DMS79 (cell line): ENCODE measurements at places on chromosomes 7 and 10.

DNA sequence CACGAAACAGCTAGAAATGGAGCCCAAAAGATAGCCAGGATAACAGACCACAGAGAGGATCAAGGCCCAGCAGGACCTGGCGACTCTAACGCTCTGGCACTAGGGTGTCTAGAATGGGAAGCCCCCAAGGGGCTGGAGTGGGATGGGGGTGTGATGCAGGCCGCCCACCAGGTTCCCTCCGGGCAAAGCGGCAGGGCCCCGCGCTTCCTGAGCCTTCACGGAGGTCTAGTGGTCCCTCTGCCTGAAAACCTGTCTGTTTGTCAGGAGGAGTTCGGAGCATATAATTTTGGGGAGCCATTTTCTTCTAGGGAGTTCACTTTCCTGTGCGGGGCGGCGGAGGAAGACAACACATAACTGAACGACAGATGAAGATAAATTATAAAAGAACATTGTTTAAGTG, 48.2 kb upstream of the FXYD4 start:
- DNase-seq = no peak

- DNase-seq = no peak
These were observed 22.1 kb upstream of the PDE1C start for GRCh38 chr7:32092346-32092745.

DNA sequence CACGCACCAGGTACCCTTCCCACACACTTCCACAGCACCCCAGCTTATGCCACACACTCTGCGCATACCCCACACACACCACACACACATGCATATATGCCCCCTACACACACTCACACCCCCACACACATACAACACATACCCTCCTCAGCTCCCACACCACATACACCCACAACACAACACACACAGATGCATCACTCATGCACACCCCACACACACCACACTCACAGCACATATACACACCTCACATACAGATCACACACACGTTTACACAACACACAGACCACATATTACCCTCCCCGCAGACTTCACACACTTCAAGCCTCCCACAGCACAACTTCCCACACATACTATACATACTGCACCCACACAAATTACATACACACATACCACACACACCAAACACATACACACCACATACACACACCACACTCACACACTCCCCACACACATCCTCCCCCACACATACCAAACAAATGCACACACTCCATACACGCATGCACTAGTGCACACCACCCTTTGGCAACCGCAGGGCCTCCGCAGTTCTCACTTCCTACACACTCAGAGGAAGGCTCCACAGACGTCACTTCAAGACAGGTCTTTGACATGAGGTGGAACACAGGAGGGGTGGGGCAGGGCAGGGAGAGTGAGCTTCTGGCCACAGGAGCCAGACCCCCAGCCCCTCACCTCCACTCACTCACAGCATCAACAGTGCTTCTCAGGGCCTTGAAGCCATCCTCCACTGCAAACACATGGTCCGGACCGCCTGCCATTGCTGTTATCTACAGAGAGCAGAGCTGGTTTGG, 18.5 kb upstream of the ANTXRL start:
- no peak for DNase-seq

DNA sequence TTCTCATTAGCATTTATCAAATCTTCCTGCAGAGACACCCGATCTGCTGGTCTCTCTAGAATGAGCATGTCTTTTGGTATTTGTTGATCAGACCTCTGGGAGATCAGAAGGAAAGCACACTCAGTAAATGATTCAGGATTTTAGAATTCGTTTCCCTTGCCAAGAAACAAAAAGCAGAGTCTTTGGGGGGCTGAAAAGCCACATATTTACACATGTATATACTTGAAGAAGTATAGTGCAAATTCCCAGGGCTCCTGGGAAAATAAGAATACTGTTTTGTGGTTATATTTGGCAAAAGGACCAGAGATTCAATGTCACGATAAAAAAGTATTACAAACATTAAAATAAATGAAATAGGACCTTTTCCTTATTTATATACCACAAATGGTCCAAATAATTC, 100.2 kb downstream of the AGMO start:
- no peak for DNase-seq

DNA sequence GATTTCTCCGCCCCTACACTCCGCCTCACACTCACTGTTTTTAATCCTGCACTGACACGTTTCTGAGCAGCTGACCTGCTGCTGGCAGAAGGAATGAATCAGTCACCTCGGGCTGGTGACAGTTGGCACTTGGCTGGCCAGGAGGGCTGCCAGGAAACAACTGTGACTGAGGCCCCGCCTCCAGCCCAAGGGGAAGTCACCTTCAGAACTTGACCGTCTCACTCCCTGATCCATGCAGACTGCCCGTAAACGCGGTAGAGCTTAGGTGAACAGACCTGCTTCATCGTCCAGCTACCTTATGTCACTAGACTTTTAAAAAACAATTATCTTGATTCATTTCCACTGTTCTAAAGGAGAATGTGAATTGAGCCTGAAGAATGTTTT, 107.5 kb downstream of the DOCK1 start:
- no peak for DNase-seq

DNA sequence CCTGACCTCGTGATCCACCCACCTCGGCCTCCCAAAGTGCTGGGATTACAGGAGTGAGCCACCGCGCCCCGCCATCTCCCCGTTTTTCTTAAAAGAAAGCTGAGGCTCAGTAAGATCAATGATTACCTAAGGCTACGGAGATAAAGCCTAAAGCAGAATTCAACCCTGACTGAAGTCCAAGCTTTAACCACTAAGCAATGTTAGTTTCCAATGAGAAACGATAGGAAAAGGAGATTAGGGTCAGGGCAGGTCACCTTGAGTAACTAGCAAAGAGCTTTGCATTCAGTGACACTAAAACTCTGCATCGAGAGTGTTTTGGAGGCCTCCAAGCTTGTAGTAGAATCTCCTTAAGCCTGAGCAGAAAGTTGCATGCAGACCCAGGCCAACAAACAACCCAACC, 17.6 kb upstream of the PRXL2A start:
- DNase-seq = no peak

DNA sequence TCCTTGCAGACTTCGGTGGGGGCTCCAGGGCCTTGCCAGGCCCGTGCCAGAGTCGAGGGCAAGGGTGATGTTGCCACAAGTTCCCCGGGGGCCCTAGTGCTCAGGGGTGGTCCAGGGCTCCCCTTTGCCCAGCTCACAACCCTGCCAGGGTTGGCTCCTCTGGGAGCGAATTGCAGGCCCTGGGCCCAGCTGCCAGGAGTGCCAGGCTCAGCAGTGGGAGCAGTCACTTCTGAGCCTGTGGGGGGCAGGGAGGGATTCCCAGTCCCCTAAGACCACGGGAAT, 43.8 kb downstream of the TCERG1L start:
- no peak for DNase-seq

DNA sequence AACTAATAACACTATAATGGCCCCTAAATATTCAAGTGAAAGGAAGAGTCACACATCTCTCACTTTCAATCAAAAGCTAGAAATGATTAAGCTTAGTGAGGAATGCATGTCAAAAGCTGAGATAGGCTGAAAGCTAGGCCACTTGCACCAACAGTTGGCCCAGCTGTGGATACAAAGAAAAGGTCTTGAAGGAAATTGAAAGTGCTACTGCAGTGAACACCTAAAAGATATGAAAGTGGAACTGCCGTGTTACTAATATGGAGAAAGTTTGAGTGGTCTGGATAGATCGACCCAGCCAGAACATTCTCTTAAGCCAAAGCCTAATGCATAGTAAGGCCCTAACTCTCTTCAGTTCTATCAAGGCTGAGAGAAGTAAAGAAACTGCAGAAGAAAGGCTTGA, 12.1 kb upstream of the SNX13 start:
- DNase-seq = no peak

GRCh38 chr10:29590915-29591650, 43.7 kb downstream of the SVIL start:
- no peak for DNase-seq

DNA sequence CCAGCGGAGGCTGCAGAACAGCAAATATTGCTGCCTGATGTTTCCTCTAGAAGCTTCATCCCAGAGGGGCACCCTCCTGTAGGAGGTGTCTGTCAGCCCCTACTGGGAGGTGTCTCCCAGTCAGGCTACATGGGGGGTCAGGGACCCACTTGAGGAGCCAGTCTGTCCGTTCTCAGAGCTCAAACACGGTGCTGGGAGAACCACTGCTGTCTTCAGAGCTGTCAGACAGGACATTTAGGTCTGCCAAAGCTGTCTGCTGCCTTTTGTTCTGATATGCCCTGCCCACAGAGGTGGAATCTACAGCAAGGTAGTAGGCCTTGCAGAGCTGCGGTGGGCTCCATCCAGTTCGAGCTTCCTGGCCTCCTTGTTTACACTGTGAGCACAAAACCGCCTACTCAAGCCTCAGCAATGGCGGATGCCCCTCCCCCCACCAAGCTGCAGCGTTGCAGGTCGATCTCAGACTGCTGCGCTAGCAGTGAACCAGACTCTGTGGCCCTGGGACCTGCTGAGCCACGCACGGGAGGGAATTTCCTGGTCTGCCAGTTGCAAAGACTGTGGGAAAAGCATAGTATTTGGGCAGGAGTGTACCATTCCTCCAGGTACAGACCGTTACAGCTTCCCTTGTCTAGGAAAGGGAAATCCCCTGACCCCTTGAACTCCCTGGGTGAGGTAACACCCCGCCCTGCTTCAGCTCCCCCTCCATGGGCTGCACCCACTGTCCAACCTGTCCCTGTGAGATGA, 17.7 kb upstream of the MINDY3 start:
- no peak for DNase-seq

DNA sequence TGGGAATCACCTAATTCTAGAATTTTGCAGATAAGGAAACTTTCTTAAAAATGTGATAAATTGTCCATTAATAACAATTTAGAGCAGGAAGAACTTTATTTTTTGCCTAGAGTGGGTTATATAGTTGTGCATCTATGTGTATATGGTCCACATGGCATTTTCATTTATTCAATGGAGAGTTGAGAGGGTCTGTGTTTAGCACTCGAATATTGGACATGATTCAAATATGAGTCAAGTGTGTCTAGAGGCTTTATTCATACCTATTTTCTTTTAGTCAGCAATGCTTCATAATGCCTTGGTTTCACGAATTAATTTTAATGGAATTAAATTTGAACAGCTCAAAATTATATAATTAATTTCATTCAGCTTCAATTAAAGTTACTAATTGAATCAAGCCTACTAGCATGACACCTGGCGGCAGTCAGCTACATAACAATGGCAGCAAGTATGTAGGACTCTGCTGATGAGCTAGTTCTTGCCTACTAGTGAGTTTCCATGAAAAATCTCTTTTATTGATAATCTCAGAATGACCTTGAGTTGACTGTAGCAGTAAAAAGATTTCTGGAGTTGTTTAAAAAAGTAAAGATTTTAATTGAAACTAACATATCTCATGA, 17.7 kb downstream of the MDFIC start:
- DNase-seq = no peak

DNA sequence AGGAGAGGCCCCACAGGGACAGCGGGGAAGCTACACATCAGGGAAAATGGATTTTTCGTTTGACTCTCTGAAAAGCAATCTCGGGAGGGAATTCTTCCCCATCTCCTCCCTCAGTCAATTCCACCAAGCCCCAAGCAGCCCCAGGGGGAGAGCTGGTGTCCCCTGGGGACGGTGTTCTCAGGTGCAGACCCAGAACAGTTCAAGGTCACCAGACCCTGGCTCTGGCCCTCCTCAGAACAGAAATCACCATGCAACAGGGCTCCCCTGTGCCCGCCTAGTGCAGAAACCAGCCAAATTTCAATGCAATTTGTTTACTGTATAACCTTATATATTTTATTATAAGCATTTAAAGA, 34.1 kb downstream of the GSDME start:
- DNase-seq = no peak

- no peak for DNase-seq
These were observed 6.4 kb downstream of the NEBL start for GRCh38 chr10:20890491-20891337.

GRCh38 chr7:116570306-116570705, 45.5 kb downstream of the CAV1 start:
- DNase-seq = no peak

DNA sequence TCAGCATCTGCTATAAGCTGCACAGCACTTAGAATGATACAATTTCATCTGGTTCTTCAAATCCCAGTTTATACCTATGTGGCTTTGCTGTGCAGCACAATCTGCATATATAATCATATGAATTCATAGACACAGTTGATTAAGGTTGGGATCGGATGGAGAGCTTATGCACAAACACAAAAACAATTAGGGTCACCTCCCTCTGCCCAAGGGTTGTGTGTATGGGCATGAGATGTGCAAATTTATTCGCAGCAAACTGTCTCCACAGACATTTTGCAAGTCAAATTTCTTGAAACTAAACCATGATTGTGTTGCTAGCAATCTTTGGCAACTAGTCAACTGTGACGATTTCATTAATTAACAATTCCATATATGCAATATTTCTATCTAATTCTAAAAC, 955.7 kb downstream of the SORCS3 start:
- DNase-seq = no peak

DNA sequence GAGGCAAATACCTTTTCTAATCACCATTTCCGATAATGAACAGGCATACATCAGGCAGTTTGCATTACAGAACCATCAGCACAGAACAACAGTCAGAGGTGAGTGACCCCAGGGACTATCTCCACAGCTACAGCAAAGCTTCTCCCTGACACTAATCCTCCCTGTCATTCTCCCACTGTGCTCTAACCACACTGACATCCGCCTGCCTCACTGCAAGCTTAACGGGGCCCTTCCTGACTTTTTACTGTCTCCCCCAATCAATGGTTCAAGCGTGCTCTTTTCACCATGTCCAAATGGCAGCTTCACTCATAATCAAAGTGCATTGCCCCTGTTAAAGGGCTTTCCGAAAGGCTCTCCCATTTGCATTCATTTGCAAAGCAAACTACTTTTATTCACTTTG, 196.3 kb downstream of the DNAJC1 start:
- DNase-seq = no peak

DNA sequence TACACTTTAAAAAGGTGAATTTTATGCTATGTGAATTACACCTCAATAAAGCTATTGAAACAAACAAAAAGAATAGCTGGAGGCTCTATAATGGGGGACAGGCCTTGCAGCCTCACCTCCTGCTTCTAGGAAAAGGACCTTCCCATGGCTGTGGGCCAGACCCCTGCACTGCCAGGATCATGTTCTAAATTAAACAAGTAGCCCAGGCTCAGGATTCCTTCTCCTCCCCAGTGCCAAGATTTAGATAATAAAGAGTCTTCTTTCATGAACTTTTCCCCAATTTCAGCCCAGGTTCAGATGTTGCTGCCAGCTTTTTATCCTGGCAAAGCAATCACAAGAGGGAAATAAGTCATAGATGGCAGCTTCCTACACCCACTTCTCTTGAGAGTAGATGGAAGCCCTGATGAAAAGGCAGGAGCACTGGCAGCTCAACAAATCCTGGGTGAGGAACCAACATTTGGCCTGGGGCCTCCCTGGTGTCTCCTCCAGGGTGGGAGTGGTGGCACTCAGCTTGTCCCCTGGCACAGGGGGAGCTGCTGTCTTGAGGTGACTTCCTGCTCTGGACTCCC, 22.2 kb upstream of the CAMK2B start:
- DNase-seq = no peak

DNA sequence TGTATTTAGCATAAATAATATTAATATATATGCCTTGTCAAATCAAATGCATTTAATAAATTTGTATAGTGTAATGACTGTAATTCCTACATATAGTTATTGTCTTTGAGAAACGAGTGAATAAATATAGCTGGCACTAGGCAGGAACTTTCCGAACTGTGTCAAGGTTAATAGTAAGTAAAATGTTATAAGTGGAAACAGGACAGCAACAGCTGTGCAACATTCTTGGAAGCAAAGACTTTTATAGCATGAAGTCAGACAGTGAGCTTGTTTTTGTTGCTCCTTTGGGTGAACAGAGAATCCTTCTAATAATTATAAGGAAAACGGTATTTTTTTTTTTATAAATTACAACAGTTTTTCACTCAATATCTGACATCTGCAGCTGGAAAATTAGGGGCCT, 14.0 kb upstream of the EXOC6 start:
- no peak for DNase-seq
